ENCODE measurements at places on chromosomes 12 and 14.
A peak's percentile ranks its signal among the peaks of the same experiment; 100 is the strongest.

DNA sequence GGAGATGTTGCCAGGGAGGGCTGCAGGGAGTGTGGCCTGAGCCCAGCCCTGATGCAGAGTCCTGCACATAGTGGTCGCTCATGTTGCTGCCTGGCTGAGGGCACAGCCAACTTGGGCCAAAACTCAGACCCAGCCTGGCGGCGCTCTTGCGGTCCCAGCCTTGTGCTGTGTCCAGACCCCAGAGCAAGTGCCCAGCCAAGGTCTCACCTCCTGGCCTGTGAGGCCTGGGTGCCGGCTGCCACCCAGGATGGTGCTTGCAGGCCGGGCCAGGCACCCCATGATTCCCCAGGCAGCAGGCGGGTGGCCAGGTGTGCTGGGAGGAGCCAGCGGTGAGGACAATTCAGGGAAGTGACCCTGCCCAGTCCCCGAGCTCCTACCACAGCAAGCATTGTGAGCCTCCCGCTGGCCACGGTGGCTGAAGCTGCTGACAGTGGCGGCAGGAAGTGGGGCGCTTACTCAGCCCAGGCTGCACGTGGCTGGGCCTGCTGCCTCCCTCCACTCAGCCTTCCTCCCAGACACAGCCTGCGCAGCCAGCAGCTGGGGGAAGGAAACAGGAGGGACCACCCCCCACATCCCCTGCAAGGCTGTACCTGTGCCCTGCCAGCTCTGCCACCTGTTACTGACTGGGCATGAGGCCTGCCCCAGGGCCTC lies 17.7 kb upstream of the PGF start:
- no peaks in the 10 kb centered on the region for H3K4me1 ChIP-seq
- H3K4me3 ChIP-seq = no peak overlapping the region
- no peaks in the 10 kb centered on the region for H3K36me3 ChIP-seq
- DNase-seq = no peak
- no peak overlapping the region for H3K27ac ChIP-seq
- peaks cover 5% of the 10 kb centered on the region for H3K27me3 ChIP-seq

- H3K27ac ChIP-seq = peak overlapping the region; percentile 91
- DNase-seq = peak; percentile 53
- peaks cover 24% of the 10 kb centered on the region for H3K4me1 ChIP-seq
- H3K27me3 ChIP-seq = no peaks in the 10 kb centered on the region
- H3K36me3 ChIP-seq = no peaks in the 10 kb centered on the region
- peak overlapping the region; percentile 30 for H3K4me3 ChIP-seq
Observed at GRCh38 chr12:69329669-69330428, 18.3 kb upstream of the LYZ start.

DNA sequence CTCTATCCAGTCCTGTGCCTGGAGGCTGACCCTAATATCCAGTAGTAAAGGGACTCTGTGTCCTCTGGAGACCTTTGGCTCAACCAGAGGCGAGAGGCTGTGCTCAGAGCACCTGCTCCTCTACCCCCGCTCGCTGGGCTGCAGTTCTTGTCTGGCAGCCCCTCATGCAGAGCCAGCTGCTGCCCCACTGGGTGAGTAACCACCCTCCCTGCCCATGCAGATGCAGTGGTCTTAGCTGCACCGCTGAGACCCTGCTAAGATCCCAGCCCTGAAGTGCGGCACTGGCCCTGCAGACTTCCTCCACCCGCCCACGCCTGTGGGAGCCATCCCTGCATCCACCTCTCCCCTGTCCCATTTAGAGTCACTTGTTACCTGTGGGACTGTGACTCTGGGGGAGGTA lies 347.5 kb upstream of the SFSWAP start:
- no peaks in the 10 kb centered on the region for H3K36me3 ChIP-seq
- H3K27ac ChIP-seq = no peak overlapping the region
- no peak overlapping the region for H3K4me3 ChIP-seq

GRCh38 chr12:127539226-127539858 lies 727.6 kb upstream of the TMEM132C start:
- no peaks in the 10 kb centered on the region for H3K36me3 ChIP-seq
- DNase-seq = no peak
- no peak overlapping the region for H3K4me3 ChIP-seq
- H3K27me3 ChIP-seq = no peaks in the 10 kb centered on the region
- no peak overlapping the region for H3K27ac ChIP-seq
- no peaks in the 10 kb centered on the region for H3K4me1 ChIP-seq
